ENCODE measurements at places on chromosomes 1 and 21. TPM values are rescaled to one million over a fixed set of nuclear protein-coding genes. Genes with fewer than 3 reads are reported as not detected.

PTPRC gene
- total RNA-seq, result not detected

PADI6 gene
- not detected for total RNA-seq

MFN2 gene
- 41.9 TPM for total RNA-seq

SPOCD1 gene
- 37.2 TPM for total RNA-seq

GPR37L1 gene
- not detected for total RNA-seq
